HT1080 (cell line): ENCODE measurements at places on chromosomes 12 and 14. TPM values are rescaled to one million over a fixed set of nuclear protein-coding genes. Genes with fewer than 3 reads are reported as not detected.

DNA sequence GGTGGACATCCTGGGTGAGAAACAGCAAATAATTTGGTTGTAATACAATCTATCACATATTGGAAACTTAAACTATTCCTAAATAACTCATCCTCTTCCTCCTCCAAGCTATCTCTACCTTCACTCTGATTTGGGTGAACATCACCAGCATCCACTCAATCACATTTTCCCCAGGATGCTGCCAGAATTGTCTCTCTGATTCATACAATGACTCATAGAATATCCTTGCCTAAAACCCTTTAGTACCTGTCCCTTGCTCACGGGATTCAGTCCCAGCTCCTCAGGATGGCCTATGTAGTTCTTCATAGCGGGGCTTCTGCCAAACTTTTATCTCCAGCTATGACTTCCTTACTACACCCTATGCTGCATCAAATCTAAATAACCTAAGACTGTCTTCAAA is 146.8 kb downstream of the EMP1 start:
- DNase-seq: peak; percentile 80

DNA sequence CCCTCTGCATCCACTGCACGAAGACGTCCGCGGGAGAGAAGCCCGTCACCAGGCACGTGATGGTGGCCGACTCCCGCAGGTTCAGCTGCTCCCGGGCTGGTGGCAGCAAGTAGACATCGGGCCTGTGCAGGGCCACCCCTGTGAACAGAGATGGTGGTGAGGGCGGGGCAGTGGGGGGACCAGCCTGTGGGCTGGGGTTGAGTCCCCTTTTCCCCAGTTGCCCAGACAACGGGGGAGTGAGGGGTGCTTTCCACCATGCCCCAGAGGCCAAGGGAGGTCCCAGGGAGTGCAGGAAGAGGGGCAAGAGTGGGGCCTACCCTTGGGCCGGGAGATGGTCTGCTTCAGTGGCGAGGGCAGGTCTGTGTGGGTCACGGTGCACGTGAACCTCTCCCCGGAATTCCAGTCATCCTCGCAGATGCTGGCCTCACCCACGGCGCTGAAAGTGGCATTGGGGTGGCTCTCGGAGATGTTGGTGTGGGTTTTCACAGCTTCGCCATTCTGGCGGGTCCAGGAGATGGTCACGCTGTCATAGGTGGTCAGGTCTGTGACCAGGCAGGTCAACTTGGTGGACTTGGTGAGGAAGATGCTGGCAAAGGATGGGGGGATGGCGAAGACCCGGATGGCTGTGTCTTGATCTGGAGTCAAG is 328.3 kb downstream of the TMEM121 start:
- DNase-seq: no peak

DNA sequence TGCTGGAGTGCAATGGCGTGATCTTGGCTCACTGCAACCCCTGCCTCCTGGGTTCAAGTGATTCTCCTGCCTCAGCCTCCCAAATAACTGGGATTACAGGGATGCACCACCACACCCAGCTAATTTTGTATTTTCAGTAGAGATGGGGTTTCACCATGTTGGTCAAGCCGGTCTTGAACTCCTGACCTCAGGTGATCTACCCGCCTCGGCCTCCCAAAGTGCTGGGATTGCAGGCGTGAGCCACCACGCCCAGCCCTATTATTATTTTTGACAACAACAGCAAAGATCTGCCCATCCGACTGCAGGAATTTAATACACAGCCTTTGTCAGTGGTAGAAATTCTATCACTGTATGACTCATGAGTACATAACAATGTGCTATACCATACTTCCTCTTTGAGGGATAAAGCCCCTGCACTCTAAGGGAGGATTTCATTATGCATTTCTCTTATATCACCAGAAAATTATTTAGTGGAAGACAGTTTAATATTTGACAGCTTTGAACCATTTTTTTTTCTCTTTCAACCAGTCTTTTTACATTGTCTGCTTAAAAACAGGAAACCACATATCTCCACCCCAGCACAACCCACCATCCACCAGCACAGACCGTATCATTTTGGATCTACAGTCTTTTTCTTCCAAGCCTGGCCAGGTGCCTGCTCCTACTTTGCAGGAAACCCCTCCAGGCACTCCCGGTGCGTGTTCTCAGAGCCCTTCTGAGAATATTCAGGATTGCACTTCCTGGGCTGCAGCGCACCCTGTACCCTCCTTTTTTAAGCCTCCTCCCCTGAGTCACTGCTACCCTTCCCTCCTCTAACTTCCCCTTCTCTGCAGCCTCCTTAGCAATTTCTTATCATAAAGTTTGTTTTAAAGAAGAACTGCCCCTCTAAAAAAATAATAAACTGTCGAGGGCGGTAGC is 594 bp downstream of the ARHGDIB start:
- DNase-seq: peak; percentile 81

DNA sequence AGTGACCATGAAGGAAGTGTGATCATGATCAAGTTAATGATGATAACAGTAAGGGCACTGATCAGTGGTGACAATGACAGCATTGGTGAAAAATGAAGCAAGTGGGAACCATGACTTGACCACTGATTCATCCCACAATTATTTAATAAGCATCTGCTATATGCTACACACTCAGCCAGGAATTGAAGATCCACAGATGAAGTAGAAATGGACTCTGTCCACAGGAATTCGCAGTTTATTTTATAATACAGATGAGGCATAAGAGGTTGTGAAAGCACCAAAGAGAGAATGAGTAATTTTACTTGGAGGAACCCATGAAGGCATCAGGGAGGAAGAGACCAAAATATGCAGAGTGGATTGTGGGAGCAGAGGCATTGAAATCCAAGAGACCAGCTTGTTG is 33.8 kb upstream of the SMUG1 start:
- peak; percentile 95 for DNase-seq

- no peak for DNase-seq
These were observed 29.8 kb downstream of the CALM1 start for GRCh38 chr14:90426663-90427062.

- DNase-seq: no peak
These were observed 67.5 kb downstream of the B4GALNT3 start for GRCh38 chr12:527241-527640.

FOXG1 gene
- total RNA-seq: not detected in 2 replicates

AKAP3 gene
- total RNA-seq: 0.40 and 0.56 TPM in 2 replicates

TAS2R19 gene
- total RNA-seq: 0.23 and 0.40 TPM in 2 replicates

MYO1H gene
- total RNA-seq: not detected in 2 replicates

TAS2R31 gene
- total RNA-seq: 0.29 and 0.40 TPM in 2 replicates

IFNG gene
- total RNA-seq: not detected in 2 replicates
